ENCODE measurements at places on chromosomes 2 and 18.

DNA sequence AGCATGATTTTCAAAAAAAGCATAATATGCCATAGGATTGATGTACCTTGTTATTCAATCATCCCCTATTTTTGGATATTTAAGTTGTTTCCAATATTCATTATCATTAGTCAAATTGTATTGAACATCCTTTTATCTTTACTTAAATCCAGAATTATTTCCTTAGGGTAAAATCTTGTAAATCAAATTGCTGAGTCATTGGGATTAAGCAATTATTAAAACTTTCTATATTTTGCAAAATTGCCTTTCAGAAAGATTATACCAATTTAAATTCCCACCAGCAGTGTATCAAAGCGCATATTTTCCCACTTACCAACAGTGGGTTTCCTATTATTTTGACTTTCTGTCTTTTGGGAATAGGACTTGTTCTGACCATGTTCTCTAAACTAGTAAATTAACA is 159.3 kb downstream of the SS18 start:
- no peak for DNase-seq

GRCh38 chr2:198098918-198099317 is 294.5 kb downstream of the PLCL1 start:
- DNase-seq = no peak

DNA sequence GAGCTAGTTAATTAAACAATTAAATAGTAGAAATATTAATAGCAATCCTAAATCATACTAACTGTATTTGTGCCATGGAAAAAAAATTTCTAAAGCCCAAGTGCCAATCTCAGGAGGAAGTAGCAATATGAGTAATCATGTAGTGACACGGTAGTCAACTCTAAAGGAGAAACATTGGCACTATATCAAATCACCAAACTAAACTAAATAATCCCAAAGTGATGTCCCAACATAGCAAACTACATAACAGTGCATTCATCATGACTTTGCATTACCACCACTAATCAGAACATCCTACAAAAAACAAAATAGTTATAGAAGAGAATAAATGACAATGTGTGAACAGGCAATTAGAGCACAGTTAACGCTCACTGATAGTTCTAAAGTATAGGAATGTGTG is 195.1 kb downstream of the EXOC6B start:
- no peak for DNase-seq

DNA sequence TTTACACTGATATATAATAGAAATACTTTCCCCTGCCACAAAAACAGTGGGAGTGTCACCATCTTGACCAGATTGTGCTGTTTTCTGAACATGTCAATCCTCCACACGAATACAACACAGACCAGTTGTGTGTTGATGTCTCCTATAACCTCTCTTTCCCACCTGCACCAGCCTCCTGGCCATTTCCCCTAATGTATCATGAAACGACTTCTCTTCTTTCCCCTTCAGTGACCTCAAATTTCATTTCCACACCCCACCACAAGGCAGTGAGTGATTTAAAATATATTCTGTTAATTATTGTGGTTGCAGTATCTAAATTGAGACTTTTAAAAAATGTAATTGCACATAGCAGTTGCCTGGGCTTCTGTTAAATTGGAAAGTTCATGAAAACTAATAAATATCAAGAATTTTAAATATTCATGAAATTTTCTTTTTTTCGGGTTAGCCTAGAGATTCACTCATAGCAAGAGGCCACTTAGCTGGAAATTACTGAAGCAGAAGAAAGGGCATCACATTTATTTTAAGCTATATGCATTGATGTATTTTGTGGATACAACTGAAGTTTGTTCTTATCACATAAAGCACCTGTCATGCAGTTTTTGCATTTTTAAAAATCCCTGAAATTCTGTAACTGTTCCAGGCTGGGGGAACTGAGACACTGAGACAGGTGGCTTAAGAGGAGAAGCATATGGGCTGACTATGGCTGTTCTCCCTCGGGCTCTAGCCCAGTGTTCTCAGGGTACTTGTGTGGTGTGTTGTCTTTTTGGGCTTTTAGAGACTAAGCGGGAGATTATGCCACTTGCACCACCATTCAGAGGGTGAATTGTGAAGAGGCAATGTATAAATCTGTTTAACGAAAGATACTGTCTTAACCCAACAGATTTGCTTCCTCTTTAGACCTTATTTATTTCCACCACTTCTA is 15.9 kb downstream of the FAM171B start:
- DNase-seq = no peak

DNA sequence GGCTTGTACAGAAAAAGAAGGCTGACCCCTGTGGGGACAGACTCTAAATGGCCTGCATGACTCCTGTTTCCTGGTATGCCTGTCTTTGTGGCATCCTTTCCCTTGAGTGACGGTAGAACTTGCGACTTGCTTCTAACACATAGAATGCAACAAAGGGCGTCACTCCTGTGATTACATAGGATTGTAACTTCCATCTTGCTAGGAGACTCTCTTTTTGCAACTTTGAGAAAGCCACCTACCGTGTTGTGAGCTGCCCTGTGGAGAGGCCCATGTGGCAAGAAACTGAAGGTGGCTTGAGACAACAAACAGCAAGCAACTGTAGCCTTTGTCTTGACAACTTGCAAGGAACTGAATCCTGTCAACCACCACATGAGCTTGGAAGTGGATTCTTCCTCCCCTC is 46.5 kb downstream of the THNSL2 start:
- no peak for DNase-seq

GRCh38 chr2:62114564-62114963 is 81.4 kb upstream of the B3GNT2 start:
- DNase-seq = no peak

GRCh38 chr2:197281421-197281820 is 29.2 kb downstream of the ANKRD44 start:
- DNase-seq = no peak

DNA sequence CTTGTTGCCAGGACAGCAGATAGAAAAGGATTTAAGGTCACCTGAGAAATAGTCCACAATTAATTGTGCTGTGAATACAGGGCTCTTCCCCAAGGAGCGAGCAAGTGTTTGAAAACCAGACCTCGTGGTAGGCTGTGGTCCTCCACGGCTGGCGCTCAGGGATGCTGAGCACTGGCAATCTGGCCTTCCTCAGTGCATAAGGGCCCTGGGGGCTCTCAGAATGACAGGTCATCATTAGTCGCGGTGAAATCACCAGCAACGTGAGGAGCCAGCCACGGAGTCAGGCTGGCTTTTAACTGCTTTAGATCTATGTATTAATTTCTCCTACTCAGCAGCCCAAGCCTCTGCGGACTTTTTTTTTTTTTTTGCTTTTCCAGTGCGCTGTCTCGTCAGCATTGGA is 148.5 kb downstream of the FHOD3 start:
- DNase-seq = no peak

DNA sequence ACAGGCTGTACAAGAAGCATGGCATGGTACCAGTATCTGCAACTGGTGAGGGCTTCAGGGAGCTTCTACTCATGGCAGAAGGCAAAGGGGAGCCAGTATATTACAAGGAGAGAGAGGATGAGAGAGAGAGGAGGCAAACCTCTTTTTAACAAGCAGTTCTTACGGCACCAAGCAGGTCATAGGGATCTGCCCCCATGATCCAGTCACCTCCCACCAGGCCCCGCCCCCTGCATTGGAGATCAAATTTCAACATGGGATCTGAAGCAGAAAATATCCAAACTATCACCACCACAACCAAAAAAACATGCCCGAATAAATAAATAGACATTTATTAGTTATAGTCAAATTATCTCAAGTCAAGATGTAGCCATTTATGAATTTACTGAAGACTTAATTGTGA is 14.5 kb upstream of the SLC35F5 start:
- DNase-seq = no peak

DNA sequence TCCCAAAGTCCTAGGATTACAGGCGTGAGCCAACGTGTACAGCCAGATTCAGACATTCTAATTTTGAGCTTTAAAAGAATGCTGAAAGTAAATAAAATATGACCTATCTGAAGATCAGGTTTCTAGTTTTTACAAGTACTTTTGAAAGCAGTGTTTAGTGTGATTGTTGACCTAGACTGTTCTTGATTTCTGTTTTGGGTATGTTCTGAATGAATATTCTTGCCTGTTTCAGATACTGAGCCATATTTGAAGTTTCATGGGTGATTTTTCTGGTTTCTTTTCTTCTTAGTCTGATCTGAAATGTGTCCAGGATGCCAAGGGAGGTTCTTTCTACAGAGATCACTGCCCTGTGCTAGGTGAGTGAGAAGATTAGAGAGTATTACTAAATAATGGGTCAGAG is 37.2 kb downstream of the MIB1 start:
- DNase-seq = no peak

- no peak for DNase-seq
Observed at GRCh38 chr18:11808001-11808855, 43.0 kb upstream of the CHMP1B start.

DNA sequence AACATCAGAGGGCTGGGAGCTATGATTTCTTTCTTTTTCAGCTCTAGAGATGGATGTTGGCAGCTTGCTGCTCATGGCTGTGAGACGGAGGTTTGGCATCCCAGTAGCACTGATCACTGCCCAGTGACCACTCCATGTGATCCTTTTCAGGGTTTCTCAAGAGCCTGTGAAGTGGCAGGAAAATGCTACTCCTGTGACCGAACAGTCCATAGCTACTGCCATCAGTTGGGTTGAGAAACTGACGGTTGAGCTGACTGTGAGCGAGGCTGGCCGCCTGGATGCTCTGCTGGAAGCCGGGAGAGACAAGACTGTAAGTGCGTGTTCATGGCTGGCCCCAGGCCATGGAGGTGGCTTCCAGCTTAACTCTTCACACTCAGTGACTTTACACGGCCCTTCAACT is 34.2 kb downstream of the VWA3B start:
- DNase-seq = no peak

DNA sequence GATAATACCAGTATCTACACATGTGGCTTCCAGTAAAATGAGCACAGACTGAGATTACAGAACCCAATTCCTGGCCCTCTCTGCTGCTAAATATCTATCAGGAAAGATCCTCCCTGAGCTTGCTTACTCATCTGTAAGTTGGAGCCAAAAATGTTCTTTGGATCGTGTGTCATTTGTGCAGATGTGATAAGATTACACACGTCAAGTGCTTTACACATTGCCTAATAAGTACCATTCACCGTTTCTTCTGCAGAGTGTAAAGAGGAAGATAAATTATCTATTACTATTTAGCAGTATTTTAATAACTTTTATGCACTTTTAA is 23.2 kb upstream of the SLC20A1 start:
- DNase-seq = no peak

- no peak for DNase-seq
Observed at GRCh38 chr2:226875438-226876225, 39.8 kb downstream of the RHBDD1 start.

DNA sequence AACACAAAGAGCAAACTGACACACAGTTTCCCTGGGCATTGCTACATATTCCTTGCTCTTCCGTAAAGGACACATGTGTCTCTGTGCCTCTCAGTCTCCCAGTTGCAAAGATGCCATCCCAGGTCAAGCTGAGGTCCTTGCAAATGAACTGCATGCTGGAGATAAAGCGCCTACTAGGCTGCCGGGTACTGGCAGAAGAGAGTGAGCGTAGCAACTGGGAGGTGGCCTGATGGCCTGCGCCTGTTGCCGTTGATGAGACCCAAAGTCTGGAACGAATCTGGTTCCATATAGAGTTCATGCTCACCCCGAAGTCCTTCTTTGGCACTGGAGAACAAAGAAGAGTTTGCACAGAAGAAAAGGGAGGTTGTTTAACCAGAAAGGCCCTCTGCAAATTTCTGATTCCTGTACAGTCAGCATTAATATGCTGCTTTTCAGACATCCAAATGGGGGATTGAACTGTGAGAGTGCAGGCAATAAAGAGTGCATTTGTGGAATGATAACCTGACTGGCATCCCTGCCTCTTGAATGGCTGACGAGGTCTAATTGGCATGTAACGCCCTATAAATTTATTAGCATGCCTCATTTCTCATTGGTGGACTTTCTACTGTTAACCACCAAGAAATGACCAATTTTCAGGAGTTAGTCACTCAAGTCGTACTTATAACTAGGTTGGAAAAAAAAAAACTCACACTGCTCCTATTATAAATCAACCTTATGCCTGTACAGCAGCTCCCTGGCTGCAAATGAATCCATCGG is 78.7 kb downstream of the GBX2 start:
- no peak for DNase-seq

GRCh38 chr2:86770816-86771301 is 19.9 kb downstream of the CD8A start:
- DNase-seq = no peak

DNA sequence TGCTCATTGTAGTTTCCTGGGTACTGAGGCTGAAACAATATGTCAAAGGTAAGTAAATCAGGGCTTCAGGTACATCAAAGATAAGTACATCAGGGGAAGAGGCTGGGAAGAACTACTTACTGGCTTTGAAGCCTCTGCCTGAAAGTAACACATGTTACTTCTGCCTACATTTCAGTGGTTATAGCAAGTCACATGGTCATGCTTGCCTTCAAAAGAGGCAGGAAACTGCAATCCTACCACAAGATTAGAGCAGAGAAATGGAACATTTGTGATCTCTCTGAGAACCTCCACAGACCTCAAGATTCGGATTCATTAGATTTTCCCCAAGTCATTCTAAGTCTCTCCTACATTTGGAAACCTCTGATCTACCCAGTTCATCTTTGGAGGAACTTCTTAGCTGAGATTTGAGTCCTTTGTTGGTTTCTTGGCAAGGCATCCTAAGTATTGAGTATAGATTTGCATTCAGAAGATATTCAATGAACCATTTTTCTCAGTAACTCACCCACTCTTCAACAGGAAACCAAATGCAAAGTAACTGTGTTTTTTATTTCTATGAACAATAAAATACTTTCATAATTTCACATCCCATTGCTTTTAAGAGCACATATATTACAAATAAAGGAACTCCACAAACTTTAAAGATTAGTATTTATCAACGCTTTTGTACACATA is 48.5 kb upstream of the CCDC195 start:
- no peak for DNase-seq

- no peak for DNase-seq
Observed at GRCh38 chr2:25712455-25712854, 39.1 kb upstream of the DTNB start.

DNA sequence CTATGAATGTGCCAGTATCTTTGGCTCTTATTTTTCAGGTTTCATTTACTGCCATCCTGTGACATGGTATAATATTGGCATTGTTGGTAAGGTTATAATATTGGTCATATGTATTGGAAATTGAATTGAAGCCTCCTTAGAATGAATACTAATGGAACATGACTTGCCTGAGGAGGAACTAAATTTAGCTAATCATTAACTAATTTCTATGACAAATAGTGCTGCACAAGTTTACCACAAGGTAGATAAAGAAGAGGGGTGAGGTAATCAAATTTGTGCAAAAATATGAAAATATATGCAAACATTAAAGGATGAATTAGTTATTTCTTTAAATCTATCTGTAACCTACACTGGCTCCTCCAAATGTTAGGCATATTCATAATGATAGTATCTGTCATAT is 43.2 kb upstream of the ORC2 start:
- no peak for DNase-seq

DNA sequence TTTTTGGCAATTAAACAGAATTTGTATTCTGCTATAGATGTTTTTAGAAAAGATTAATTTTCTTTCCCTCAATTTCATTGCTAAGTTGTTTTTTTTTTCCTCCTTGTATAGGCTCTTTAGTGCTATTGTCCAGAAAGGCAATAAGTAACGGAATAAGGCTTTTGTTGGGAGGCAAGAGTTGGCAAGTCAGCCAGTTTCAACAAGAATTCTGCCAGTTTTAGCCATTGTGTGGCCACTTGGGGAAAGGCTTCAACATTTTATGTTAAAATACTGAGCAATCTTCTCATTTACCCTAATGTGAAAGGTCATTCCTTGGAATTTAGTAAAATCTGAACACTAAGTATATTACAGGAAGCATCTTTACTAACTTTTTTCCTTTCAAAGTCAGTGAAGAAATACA is 9.6 kb downstream of the CALCRL start:
- DNase-seq = no peak

Data from NCI-H774 (cell line).